ENCODE measurements at places on chromosomes 2 and 18.

DNA sequence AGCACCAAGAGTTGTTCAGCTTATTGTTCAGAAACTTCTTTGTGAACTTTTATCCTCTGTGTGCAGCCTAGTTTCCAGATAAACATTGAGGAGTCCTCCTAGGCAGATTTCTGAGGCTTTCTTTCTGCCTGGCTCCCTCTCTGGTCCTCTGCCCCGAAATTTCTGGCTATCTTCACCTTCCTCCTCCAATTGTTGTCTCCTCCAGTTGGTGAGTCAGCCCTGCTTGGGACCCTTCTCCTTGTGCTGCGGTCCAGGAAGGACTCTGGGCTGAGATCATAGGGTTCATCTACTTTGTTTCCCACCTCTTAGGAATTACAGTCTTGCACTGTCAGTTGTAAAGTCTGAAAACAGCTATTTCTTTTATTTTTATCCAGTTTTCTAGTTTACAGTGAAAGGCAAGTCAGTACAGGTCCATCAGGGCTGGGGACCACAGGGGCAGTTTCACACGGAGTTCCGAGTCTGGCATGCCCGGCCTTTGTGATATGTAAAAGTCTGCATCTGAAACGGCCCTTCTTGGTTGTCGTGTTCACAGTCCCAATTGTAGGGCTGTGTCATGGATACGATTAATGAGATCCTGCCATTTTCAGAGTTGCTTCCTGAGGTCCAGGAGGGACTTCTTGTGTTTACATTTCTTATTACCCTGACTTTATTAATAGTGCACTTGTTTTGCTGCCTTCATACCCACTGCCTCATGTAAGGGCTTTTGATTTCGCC, 100.8 kb downstream of the SMC6 start:
- DNase-seq: no peak

DNA sequence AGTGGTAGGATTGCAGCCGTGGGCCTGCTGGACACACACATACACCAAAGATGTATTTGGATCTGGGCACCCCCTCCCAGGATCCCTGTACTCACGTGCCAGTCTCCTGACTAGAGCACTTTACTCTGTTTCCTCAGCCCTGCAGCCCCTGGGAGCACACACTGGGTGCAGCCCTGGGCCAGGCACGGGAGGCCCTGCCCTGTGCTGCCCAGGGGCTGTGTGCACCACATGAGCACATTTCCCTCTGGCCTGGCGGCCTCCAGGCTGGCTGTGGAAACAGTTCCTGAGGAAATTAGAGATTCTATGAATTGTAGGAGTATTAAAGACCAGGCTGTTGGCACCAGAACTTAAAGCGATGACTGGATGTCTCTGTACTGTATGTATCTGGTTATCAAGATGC, 45.4 kb downstream of the BCL2L11 start:
- no peak for DNase-seq

GRCh38 chr2:25548601-25549000, 124.8 kb downstream of the DTNB start:
- DNase-seq: no peak

- DNase-seq: no peak
Measured at GRCh38 chr2:118718921-118719320, 128.5 kb downstream of the EN1 start.

- peak; percentile 3 for DNase-seq
Measured at GRCh38 chr18:45997700-45998151, 30.6 kb upstream of the EPG5 start.

- DNase-seq: no peak
Measured at GRCh38 chr2:72526623-72527022, 299.2 kb downstream of the EXOC6B start.

- DNase-seq: no peak
Measured at GRCh38 chr2:47798631-47799030, 15.7 kb downstream of the MSH6 start.

- no peak for DNase-seq
Measured at GRCh38 chr2:68189991-68190784, 32.5 kb downstream of the PNO1 start.

DNA sequence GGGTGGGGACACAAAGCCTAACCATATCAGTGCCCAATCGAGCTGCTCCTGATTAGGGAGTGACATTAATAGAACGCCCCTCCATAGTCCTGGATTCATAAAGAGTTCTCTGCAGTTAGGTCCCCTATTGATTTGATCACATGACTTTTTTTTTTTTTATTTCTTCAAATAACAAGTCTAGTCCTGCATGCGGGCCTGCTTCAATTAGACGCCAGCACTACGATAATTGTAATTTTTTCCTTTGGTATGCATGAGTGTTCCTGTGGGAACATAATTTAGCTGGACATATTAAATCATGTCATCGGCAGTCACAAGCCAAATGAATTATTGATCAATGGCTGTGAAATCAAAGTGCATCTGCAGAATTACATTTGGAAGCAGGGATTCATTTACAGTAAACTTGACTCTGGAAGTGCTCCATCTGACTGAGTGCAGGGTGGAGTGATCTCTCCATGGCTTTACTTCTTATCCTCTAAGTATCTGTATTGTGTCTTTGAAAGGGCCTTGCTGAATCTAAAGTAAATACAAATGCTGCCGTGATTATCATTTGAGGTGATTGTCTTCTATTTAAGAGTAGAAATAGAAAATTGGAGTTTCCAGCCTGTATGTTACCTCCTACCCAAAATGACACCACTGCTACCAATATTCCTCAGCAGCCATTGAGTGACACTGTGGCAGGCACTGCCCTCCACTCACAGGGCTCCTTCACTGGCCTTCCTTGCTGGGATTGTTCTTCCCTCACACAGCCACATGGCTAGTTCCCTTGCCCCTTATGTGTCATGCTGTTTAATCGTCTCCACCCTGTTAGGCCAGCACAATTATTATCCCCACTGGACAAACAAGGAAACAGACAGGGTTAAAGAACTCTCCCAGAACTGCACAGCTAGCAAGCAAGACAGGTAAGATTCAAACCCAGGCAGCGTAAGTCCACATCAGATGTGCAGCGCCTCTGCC, 337.4 kb upstream of the ID2 start:
- DNase-seq: no peak

GRCh38 chr2:149904352-149905175, 317.0 kb upstream of the MMADHC start:
- no peak for DNase-seq

GRCh38 chr2:59568461-59568860, 985.0 kb downstream of the BCL11A start:
- no peak for DNase-seq

DNA sequence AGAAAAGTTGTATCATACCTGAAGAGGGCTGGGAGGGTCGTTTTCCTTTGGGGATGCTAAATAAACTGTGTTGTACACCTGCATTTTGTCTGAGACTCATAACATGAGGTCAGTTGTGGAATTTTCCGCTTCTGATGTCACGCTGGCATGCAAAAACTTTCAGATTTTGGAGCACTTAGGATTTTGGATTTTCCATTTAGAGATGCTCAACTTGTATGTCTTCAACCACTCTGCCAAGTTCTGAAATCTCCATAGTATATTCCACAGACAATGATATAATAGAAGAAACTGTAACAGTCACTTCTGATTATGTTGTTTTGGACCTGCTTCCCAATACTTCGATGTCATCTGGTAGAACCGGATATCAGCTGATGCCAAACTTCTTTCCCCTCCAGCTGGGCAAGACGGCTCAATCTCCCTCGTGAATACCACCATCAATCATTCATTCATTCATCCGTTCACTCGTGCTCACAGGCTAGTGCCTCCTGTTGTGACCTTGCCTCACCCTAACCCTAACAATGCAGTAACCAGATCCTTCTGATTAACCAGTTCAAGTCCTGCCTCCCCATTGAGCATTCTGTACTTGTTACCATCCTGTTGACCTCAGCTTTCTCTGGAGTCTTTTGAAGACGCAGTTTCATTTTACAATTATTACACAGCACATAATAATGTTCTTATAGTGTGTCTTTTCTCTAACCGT, 5.3 kb upstream of the PLEKHH2 start:
- DNase-seq: no peak

DNA sequence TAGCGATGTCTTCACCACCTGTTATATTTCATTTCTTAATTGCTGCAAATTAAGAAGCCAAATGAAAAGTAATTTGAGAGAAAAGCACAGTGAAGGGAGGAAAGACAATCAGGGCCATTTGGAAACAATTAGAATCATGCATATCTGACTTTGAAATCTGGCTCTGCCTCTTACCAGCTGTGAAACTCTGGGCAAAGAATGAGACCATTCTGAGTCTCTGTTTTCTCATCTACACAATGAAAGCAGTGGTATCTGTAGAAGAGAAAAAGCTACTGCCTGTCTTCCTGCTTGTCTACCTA, 334.5 kb upstream of the CYRIA start:
- DNase-seq: no peak

GRCh38 chr2:62489162-62489561, 16.8 kb downstream of the TMEM17 start:
- DNase-seq: no peak

- DNase-seq: no peak
Measured at GRCh38 chr2:56898986-56899385, 715.2 kb downstream of the CCDC85A start.

DNA sequence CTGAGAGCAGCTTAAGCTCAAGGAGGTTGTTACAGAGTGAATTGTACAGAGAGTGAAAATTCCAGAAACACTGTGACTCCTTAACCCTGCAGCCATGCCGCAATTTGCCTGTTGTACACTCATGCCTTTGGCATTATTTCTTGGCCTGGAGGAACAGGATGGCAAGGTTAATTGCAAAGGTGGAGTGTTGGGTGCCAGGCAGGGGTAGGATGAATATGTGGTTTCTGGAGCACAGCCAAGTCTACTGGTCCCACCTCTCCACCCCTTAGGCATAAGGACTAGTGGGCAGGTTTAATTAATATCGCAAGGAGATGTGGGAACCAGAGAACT, 250.2 kb downstream of the LRRTM1 start:
- DNase-seq: no peak

DNA sequence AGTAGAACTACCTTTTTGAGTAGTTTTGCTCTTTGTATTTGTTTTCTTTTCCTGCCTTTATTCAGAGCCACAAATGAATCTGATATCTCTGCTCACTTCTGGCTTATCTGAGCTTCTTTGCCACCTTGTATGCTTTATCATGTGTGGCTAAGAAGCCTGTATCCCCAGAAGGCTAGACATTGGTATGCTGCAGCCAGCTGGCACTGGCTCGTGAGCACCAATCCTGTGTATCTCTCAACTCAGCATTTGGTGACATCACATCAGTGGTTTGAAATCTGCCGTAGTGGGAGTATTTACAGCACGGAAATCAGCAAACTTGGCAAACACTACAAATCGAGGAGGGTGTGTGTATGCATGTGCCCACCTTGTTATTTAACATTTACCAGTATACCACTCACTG, 183.7 kb upstream of the LHCGR start:
- no peak for DNase-seq

DNA sequence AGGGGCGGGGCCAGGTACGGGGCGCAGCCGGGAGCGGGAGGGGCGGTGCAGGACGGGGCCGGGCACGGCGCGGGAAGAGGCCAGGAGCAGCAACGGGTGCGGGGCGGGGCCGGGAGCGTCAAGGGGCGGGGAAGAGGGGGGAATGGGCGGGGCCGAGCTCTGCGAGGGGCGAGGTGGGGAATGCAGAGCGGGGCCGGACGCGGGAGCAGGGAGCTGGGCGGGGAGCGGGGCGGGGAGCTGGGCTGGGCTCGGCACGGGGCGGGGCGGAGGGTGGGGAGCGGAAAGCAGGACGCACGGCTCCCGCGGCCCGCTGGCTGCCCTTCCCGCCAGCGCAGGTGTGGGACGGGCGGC, at the start of gene IMPA2:
IMPA2 (plus strand) TSS at position 316 of the 351 bp plus-strand sequence. CDS start 163 bp downstream, outside the sequence.
- peak; percentile 90 for DNase-seq

DNA sequence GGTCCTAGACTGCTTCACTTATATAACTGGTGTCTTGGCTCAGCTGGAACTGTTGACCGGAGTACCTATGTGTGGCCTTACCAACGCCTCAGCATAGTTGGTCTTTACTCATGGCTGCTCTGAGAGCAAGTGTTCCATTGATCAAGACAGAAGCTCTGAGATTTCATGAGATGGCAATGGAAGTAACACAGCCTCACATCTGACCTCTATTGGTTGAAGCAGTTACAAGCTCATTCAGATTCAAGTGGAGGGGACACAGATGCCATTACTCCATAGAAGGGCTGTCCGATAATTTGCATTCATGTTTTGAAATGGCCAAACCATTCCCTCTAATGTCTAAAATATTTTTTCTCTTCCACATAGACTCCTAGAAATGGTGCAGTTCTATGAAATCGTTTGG, 46.4 kb upstream of the STK39 start:
- DNase-seq: no peak

GRCh38 chr2:79835911-79836310, 323.1 kb downstream of the CTNNA2 start:
- no peak for DNase-seq

DNA sequence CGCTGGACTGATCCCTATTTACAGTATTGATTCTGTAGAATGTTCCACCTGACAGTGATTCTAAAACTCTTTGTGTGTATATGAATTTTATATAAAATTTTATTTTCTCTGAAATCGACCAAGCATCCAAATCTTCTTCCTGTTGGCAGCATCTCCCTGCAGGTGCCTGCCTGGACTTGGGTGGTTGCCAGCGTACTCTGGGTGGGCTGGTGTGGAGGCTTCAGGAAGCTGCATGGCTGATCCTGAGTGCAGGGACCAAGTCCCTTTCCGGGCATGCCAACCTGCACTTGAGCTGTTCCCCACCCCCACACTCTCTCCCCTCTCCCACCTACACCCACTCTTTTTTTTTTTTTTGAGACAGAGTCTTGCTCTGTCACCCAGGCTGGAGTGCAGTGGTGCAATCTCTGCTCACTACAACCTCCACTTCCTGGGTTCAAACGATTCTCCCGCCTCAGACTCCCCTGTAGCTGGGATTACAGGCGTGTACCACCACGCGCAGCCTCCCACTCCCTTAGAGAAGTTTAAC, 53.2 kb upstream of the ALKAL2 start:
- DNase-seq: no peak

DNA sequence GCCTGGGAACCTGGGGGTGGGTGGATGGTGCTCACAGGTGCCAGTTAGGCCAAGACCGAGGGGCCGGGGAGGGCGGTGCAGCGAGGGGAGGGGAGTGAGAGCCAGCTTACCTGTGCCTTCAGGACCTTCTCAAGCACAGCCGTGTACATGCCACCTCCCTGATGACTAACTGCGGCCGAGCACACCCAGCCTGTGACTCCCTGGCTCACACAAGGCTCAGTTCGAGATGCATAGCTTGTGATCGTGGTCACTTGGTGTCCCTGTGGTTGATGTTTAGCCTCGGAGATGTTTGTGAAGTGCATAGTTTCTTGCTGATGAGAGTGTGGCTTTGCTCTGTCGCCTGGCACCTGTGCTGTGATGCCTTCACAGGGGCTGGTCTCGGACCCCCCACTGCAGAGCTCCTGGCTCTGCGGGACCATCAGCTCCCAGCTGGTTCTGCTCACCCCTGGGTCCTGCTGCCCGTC, 84.5 kb upstream of the ODC1 start:
- DNase-seq: no peak

- DNase-seq: no peak
Measured at GRCh38 chr18:36697905-36698304, 130.9 kb downstream of the TPGS2 start.

All from activated T-cell treated with anti-CD3 and anti-CD28 coated beads for 1 hour (primary cell).